ENCODE measurements at places on chromosomes 2 and 18. TPM values are rescaled to one million over a fixed set of nuclear protein-coding genes. Genes with fewer than 3 reads are reported as not detected.
A peak's percentile ranks its signal among the peaks of the same experiment; 100 is the strongest.

ALPP gene
- polyA plus RNA-seq: not detected

DNA sequence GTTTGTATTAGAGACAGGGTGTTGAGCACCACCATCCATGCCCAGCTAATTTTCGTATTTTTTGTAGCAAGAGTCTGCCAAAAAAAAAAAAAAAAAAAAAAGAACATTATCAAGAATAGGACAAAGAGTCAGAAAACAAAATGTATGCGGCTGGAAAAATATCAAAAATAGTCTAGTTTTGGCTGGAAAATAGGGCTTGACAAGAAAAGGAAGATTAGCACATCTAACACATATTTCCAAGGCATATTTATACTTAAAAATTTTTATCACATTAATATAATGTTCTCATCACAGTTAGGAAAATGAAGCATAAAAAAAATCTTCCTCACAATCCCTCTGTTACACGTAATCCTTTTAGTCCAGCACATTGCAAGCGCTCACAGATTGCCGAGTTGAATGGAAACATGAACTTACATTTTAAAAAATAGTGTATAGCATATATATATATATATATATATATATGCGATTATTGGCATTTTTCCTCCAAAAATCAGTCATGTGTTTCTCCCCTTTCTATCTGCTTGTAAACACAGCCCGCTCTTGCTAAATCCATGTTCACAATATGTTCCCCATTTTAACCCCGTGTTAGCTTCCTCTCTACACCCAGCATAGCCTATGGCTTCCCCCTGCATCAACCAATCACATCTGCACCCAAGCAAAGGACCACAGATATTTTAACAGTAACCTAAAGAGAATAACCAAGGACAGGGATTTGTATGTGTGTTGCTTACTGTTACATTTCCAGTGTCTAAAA, 183.0 kb downstream of the AFF3 start:
- no peak for DNase-seq

GRCh38 chr18:22300665-22301636, 116.8 kb downstream of the CTAGE1 start:
- DNase-seq: peak; percentile 61

RGPD4 gene
- not detected for polyA plus RNA-seq

DNA sequence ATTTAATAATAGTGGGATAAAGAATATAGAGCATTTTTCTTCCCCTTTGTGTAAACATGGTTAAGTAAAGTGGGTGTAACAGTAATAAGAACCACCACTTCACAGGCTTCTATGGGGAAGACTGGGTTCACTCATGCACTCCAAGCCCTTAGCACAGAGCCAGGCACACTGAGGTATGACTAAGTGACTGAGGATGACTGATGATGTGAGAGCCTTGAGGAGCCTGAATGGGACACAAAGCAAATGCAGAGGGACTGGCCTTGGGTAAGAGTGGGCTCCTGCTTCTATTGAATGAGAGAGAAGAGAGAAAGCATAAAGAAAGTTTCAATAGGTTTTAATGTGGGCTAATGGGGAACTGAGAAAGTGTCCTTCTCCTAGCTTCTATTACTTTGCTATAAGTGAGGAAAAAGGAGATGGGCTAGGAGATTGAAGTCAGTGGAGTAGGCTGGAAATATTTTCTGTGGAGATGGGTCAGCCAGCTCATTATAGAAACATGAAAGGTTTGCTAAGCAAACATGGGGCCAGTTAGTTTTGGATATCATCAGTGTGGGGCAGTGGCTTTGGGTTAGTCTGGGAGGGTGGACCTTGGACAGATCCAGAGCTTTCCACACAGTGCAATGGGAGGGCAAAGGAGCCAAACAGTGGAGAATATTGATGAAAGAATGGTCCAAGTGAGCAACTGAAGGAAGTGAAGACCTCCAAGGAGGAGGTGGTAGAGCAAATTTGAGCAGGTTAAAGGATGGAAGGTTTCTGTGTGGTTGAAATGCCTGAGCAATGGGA, 20.6 kb downstream of the IL1F10 start:
- DNase-seq: no peak

CELF4 gene
- polyA plus RNA-seq: 0.79 TPM

DNA sequence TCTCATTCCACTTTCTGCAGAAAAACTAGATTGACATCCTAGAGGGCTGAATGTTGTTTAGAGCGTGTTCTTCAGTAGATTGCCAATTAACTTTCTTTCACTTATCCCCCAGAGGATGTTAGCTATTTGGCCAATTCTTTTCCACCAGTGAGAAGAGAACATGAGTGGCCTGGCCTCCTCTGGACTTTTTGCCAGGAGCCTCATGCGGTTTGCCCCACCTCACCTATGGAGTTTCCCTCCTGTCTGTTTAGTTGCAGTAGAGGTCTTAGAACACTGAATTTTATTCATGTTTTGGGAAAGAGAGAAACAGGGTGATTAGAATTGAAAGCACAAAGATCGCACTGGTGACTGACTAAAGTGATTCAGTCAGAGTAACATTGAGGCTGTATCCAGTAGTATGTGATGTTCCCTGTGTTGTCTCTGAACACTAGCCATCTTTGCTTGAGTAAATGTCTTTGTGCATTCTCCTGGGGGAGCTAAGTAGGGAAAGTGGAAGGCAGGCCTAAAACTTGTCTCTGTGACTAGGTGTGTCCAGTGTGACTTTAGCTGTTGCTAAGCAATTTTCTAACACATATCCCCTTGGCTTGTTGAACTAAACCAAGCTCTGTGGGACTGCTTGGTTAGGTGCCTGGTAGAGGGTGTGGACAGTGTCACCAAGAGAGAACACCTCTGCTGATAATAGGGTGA, 34.0 kb downstream of the UGP2 start:
- DNase-seq: no peak

DNA sequence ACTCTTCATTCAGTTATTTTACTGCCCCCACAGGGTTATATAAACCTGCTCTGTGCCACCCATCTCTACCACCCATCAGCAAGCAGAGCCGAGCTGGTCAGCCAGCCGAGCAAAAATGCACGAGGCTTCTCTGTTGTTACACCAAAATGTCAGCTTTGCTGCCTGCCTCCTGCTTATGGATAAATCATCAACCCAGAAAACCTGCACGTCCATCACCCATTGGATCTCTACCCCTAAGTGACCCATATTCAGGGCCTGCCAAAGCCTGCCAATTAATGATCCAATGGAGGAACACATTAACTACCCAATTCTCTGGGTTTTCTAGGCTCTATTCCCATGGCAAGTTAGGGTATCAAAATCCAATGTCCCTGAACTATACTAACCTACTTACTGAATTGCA, 365.5 kb upstream of the ACVR2A start:
- DNase-seq: no peak

DNA sequence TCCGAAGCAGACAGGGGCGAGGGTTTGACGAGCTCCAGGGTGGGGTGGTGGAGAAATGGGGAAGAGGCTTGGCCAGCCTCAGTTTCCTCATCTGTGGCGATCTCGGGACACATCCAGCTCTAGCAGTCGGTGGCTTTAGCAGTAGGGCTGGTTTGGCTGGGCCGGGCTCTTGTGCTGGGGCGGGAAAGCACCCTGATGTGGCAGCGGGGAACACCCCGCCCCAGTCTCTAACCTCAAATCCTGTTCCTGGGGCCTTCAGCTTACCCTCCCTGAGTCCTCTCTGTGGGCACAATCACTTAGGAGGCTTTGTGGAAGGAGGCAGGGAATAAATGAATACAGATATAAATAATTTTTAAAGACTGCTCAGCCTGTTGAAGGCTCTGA, 26.5 kb upstream of the MCFD2 start:
- DNase-seq: peak; percentile 75

Measured in right cardiac atrium (tissue), 5 donors.